Osteocyte (in vitro differentiated cells): ENCODE measurements at places on chromosomes 6 and 20. TPM values are rescaled to one million over a fixed set of nuclear protein-coding genes. Genes with fewer than 3 reads are reported as not detected.

The CLPSL2 gene
- not detected in 2 replicates for total RNA-seq

The OLIG3 gene
- not detected in 2 replicates for total RNA-seq

The QRSL1 gene
- 12.2 and 12.9 TPM in 2 replicates for total RNA-seq

DNA sequence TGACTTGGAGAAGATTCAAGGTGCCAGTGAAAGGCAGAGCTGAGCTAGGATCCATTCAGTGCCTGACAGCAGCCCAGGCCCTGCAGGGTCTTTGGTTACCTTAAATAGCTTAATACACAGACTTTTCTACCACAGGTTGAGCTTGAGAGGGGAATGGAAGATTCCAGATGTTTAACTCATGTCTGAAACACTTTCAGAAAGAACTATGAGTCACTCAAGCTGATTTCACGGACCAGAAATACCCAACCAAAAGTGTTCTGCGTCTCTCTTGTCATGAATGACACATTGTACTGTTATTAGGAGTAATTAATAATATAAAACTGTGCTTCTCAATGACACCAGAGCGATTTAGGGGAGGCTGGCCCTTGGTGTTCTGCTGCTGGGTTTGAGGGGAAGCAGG, 6.4 kb upstream of the PMEPA1 start:
- no peak for DNase-seq

- no peak for DNase-seq
Observed at GRCh38 chr6:27242589-27243265, 4.8 kb upstream of the PRSS16 start.

GRCh38 chr20:21571841-21572690, 58.2 kb upstream of the NKX2-2 start:
- no peak for DNase-seq

GRCh38 chr6:89970609-89971337, 76.5 kb downstream of the GJA10 start:
- no peak for DNase-seq

- DNase-seq, result no peak
Observed at GRCh38 chr6:147936703-147937470, 405.8 kb upstream of the SASH1 start.

DNA sequence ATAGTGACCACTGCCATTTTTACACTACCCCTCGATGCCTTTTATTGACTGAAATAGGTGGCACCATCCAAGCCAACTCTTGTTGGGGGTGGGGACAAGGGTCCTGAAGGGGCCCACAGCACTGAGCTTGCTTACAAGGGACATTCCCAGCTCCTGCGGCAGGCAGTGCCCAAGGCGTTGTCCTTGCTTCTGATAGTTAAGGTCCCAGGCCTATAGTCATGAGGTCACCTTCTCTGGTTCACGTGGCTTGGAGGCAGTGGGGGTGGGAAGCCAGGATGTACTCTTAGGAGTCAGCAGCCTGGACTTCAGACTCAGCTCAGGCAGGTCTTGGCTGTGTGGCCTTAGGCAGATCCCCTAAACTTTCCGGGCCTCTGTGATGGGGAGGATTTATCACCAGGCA, 48.6 kb downstream of the TOX2 start:
- no peak for DNase-seq

DNA sequence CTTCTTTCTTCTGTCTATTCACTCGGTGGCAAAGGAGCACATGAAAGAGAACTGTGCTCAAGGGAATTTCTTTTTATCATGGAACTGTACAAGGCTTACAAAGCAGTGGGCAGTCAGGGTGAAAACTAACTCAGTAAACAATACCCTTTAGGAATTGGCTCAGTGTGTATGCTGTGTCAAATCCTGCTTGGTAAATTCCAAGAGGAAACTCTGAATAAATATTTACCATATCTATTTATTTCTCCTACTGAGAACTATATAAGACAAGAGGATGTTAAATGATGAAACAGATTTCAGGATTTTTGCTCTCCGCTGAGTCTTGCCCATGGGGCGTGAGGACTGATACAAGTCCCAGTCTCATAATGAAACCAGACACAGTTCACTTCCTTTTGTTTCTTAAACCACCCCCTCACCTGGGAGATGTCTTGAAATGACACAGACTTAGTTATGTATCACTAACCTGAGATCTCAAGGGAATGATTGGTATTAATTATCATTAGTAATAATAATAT, 188.8 kb downstream of the BACH2 start:
- no peak for DNase-seq

- DNase-seq, result no peak
Observed at GRCh38 chr6:53066874-53067706, 1.9 kb downstream of the FBXO9 start.

DNA sequence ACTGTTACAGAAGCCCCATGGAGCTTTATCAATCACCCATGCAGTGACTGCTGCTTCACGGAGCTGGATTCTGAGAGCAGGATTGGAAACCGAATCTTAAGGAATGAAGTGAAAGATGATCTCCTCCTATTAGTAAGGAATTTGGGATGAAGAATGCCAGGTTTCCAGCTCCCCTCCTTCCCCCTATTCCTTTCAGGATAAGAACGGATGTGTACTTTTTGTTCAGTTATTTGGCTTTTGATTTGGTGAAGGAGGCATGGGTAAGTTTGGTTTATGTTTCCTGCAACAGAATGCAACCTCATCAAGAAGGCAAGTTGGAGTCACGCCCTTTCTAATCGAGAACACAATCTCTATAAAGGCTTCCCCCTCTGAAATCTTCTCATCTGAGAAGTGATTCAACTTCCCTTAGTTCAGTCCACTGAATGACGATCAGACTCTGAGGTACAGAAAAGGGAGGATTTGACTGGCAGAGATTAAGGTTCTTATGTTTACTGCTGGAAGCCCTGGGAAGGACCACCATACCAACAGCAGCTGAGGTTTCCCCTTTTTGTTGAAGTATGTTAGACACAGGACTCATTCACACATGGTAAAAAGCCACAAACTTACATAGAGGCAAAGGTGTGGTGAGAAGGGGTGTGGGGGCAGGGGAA, 5.5 kb downstream of the ELMO2 start:
- no peak for DNase-seq

DNA sequence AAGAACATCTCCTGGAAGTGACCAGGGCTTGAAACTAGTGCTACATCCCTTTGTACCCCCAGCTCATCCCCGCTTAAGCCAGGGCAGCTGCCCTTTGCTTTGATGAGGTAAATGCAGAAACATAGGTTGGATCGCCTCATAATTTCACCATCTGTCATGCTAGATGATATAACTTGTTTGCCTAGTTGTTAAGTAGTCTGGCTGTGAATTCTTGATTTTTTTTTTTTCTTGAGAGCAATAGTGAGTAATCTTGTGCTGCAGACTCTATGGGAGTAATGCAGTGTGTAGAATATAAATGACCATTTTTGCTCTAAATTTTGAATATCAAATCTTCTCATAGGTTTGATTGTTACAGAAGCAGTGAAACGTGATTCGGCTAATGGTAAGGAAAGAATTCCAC, 4.1 kb downstream of the TRDN start:
- no peak for DNase-seq

GRCh38 chr6:133300896-133301295, 59.7 kb downstream of the EYA4 start:
- no peak for DNase-seq
